ENCODE measurements at places on chromosomes 2 and 18.
A peak's percentile ranks its signal among the peaks of the same experiment; 100 is the strongest.

DNA sequence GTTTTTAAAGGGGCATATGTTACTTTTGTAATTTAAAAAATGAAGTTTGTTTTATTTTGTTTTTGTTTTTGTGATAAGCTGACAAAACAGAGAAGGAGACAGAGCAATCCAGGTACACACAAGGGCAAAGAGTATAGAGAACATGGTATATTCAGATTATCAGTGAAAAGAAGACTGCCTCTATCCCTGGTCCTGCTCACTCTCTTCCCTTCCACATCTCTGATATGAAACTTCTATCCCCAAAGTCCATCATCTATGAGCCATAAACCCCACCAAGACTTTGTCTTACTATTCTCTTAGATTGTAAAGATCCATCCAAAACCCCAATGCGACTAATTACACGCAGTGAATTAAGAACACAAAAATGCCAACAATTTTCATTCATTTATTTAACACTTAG, 16.6 kb downstream of the ROCK2 start:
- no peak for DNase-seq

DNA sequence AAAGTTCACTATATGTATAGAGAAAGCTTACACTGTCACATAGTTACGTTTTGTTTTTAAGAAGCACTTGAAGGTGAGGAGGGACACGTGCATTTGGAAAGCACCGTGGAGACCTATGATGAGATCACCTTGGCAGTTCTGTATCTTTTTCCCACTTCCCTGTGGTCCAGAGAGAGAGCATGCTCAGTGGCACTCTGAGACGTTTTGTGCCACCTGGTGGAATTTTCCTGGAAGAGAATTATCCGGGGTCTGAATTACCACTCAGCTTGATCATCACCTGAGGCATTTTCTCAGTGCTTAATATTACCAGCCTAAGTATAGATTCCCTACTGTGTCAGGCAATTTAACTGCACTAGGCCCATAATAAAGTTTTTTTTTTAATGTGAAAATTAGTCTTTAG, 469.4 kb upstream of the SMIM21 start:
- DNase-seq: peak; percentile 46

DNA sequence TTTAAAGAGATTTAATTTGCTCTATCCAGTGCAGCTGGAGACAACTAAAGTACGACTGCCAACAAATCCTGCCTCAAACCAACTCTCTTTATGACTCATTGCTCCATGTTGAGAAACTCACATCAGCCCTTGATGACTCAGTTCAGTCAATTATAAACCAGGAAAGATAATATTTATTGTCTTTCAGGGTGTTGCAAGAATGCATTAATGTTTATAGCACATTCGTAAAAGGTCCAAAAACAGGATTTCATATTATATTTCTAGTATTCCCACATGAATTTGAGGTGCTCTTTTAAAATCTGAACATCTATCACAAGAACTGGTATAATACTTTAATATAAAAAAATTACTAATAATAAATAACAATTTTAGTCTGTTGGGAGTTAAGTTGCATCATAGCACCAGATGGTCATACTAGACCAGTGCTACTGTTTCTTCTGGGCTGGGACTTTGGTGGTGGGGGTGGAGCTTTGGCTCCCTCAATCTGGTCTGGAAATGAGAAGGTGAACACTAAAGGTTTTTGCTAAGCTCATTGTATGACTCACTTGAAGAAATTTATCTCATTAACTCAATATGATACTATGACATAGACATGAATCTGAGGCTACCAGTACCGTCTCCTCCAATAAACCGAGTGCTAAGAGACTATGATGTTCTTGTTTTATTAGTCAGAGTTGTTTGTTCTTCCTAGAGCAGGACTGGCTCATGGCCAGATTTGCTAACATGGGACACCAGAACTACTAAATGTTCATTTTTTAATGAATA, 26.6 kb upstream of the MAP3K20 start:
- peak; percentile 97 for DNase-seq

DNA sequence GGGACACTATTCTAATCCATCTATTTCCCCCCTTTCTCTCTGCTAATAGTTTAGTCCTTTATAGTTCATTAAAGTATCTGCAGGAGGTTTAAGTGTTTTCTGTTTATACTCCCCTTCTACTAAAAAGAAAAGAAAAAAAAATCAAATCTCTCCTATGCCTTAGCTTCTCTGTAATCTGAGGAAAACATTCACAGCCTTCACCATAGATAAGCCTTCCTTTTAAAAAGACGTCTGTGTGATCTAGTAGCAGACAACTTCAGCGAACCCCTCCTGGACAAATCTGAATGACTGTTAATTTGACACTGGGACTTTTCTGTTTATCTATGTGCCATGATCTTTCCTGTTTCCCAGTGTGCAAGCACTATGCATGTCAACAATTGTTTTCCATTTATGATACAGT, 70.4 kb upstream of the CDH19 start:
- DNase-seq: no peak

- no peak for DNase-seq
These were observed 11.1 kb downstream of the MYL12B start for GRCh38 chr18:3273042-3273441.

GRCh38 chr2:196365923-196366322, 194.5 kb upstream of the STK17B start:
- no peak for DNase-seq

DNA sequence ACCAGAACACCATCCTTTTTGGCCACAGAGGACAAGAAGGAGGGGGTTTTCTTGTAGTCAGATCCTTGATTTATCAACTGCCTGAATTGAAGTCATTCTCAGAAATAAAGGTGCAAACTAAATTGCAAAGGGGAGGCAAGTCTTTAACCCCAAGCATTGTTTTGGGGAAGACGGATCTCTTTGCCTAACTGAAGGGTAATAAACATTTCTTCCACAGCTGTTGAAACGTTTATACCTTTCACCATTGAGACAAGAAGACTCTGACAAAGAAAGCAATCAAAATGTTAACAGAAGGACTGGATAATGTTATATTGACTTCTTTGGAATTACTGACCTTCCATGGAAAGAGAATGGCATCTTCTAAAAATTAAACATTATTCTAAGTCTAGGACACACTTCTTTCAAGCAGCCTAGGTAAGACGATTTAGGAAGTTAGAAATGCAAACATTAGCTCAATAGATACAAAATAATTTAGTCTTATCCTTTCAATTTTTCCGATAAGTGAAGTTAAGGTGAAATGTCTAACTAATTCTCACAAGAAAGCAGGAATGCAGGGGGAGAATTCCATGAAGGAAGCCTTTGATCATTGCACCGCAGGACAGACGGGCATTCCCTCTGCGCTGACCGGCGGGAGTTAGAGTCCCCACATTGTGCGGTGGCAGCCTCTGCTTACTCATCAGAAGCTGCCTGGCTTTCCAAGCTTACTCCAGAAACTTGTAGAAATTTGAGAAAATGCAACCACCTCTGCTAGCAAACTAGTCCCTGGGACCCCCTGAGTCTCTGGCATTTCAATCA, 69.4 kb upstream of the COPS8 start:
- no peak for DNase-seq

- no peak for DNase-seq
These were observed 80.6 kb downstream of the TRABD2A start for GRCh38 chr2:84800194-84800805.

DNA sequence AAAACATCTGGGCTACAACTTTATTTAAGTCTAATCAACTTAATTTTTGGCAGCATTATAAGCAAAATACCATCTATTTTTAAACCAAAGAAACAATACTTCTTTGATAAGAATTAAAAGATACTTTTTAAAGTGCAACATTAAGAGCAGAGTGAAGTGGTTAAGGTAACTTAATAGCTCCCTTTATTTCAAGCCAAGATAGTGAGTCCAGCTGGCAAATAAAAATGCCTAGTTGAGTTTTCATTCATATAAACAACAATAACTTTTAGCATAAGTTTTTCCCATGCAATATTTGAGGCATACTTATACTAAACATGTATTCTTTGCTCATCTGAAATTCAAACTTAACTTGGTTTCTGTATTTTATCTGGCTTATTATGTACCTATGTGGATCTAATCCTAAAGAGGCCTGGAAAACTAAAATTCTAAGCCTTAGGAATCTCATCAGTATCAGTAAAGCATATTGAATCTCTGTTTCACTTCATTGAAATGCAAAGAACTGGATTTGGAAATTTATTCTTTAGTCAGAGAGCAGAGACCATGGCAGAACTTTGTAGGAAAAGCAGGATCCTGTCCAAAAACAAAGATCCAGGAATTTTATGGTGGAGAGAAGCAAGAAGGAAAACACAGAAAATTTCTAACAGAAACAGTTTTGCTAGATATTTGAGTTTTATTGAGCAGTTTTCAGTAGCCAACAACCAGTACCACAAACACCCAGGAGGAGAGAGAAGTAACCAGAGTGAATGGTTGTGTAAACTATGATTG, 95.9 kb downstream of the COL3A1 start:
- no peak for DNase-seq

GRCh38 chr2:42602218-42602875, 33.9 kb downstream of the MTA3 start:
- peak; percentile 10 for DNase-seq

- DNase-seq: no peak
These were observed 86.2 kb downstream of the RRM2 start for GRCh38 chr2:10208736-10209135.

- peak; percentile 84 for DNase-seq
These were observed 22.2 kb downstream of the FAP start for GRCh38 chr2:162221064-162221463.

- no peak for DNase-seq
These were observed 124.5 kb upstream of the FAM136A start for GRCh38 chr2:70426341-70426740.

DNA sequence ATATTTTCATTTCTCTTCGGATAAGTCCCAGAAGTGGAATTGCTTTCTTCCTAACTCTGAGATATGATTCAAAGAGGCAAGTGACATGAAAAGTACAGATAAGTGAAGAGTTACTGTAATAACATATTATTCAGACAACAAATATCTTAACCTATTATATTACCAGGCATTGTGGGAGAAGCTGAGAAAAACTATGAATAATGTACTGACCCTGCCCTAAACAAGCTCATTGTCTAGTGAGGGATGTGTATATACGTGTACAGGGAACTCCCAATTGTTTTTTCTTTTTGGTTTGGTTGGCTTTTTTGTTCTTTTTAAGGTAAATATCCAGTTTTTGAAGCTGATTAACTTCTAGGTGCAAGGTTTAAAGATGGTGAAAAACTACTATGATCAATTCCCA, 26.5 kb downstream of the NCKAP1 start:
- DNase-seq: no peak

- peak; percentile 31 for DNase-seq
These were observed 1.6 kb downstream of the SESTD1 start for GRCh38 chr2:179263015-179263414.

- no peak for DNase-seq
These were observed 31.0 kb downstream of the ACVR1 start for GRCh38 chr2:157845081-157845480.

GRCh38 chr2:5617796-5618195, 74.4 kb upstream of the SOX11 start:
- no peak for DNase-seq

DNA sequence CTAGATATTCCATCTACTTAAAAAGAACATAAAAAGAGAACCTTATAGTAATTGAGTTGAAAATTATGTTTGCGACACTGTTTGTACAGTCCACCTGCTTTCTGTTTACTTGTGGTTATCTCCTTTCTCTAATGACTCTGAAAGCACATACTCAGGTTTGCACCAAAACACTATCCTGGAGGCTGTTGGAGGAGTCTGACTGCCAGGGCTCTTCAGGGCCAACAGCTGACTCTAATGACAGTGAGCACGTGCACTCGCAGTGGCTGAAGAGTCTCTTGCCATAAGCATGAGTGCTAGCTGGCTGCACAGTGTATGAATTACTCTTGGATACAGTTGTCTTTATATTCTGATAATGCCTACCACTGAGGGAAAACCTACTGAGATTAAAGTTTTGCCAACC, 16.7 kb upstream of the GLS start:
- no peak for DNase-seq

GRCh38 chr2:176473177-176473576, 203.9 kb downstream of the MTX2 start:
- DNase-seq: no peak

GRCh38 chr2:48322251-48322650, 207.7 kb upstream of the STON1 start:
- DNase-seq: no peak

GRCh38 chr2:233414777-233415570, 60.7 kb downstream of the DGKD start:
- DNase-seq: peak; percentile 91

GRCh38 chr18:23062011-23062410, 73.3 kb upstream of the CABLES1 start:
- DNase-seq: no peak

GRCh38 chr2:37740164-37740739, 68.8 kb upstream of the CDC42EP3 start:
- no peak for DNase-seq

- DNase-seq: no peak
These were observed 30.2 kb downstream of the KCNG3 start for GRCh38 chr2:42463570-42463969.

DNA sequence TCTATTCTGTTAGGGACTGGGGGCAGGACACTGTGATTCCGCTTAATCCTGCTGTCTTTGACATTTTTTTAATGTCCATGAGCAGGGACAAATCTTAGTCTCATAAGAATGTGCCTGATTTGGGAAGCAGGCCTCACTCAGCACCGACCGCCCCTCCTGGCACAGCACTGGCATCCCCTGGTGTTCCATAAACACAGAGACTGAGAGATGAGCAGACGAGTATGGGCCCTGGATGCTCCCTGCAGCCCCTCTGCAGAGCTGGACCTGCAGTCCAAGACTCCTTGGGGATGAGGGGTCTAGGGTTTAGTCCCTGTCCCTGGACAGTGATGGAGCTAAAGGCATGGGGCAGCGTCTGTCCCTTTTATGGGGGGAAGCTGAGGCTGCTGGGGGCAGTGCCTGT, 81.6 kb downstream of the NDUFA10 start:
- no peak for DNase-seq
